ENCODE measurements at places on chromosomes 6 and 20.

DNA sequence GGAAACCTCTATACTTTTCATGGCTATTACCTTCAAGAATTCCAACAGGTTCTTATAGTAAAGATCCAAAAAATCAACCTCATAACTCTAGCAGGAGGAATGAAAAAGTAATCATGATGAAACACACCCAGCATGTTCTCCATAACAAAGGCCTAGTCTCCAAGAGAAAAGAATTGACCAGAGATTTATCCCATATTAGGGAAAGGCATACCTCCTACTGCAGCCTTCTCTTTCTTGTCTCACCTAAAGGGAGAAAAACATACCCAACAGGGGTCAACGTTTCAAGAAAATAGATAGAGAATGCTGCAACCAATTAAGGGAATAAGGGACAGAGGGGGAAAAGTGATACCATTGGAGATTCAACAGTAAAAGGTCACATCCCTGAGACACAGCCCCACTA lies 262.5 kb downstream of the FRK start:
- DNase-seq = no peak

DNA sequence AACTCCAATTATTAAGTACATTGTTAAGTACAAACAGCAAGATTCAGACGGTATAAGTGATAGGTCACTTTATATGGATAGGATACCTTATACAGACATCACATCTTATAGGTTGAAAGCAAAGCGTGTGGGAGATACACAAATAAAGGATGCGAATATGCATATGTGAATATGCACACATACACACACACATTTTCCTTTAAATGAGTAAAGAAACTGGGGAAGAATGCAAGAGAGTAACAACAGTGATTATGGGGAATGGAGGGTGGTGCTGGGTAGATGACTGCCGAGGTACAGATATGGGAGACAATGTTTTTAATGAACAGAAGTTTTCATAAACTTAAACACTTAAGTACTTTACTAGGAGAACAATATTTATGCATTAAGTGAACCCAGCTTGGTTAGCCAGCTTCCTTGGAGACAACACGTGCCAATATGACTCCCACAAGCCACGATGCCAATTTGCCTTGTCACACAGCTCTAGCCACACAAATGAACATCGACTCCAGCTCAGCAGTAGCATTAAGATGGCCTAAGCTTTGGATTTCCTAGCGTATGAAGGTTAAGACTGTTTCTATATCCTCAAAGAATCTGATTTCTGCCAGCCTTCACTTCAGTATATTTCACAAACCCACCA lies 96.6 kb downstream of the EPB41L2 start:
- no peak for DNase-seq

DNA sequence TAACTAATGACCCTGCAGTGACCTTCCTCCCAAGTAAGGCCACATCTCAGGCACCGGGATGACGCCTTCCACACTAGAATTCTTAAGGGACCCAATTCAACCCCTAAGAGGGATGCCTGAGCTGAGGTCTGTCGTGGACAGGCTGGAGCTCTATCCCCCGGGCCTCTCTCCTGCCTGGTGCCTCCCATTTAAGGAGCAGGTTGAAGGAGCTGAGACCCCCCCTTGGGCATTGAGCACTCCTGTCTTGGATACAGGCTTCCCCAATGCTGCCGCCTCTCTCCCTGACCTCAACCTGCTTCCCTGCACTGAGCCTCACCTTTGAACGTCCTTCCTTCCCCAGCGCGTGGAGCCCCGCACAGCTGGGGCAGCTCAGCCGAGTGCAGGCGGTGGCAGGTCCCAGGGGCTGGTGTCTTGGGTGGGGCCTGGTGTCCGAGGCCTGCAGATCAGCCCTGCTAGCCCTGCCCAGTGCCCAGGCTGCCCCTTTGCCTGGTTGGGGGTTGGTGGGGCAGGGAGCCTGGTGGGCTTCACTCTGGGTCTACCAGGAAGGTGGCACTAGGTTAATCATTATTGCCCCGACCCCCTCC lies 19.9 kb upstream of the BHLHE23 start:
- DNase-seq = no peak

GRCh38 chr20:57435498-57436222 lies 44.5 kb downstream of the RBM38 start:
- DNase-seq = peak; percentile 79

- DNase-seq = peak; percentile 91
Observed at GRCh38 chr20:1469925-1470571, 3.4 kb upstream of the NSFL1C start.

GRCh38 chr6:116876107-116876506 lies 935 bp upstream of the RFX6 start:
- DNase-seq = no peak

- no peak for DNase-seq
Observed at GRCh38 chr6:108222504-108222903, 38.3 kb downstream of the SNX3 start.

- no peak for DNase-seq
Observed at GRCh38 chr20:29689411-29690225, 1567.8 kb upstream of the DEFB115 start.

- DNase-seq = no peak
Observed at GRCh38 chr6:156886409-156886808, 109.2 kb downstream of the ARID1B start.

DNA sequence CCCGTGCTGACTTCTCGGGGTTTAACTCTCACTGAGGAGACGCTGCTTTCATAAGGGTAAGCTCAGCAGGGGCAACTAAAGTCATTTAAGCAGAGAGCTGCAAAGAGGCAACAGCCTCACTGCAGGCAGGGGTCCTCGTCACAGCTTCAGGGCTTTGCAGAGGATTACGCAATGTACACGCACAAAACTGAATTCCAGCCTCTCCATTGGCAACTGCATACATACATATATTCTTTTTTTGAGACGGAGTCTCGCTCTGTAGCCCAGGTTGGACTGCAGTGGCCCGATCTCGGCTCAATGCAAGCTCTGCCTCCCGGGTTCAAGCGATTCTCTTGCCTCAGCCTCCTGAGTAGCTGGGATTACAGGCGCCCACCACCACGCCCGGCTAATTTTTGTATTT lies 2.4 kb downstream of the GMEB2 start:
- DNase-seq = no peak

DNA sequence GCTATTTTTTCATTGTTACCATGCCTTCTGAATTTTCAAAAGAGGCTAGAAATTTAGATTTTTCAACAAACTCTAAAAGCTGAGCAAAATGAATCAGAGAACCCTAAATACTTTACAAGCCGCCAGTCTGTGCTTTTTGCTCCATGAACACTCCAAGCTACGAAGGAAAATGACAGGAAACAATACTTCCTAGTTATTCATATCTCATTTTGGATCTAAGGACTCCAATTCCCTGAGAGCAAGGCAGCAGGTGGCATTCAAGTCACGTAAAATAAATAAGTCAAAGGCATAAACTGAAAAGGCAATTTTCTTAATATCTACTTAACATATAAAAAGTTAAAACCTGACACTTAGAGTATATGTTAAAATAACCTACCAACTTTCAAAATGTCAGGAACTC lies 50.6 kb downstream of the PDSS2 start:
- DNase-seq = no peak

- no peak for DNase-seq
Observed at GRCh38 chr20:24462460-24463010, 6.9 kb upstream of the SYNDIG1 start.

GRCh38 chr20:23205211-23205610 lies 119.1 kb upstream of the CD93 start:
- DNase-seq = no peak

DNA sequence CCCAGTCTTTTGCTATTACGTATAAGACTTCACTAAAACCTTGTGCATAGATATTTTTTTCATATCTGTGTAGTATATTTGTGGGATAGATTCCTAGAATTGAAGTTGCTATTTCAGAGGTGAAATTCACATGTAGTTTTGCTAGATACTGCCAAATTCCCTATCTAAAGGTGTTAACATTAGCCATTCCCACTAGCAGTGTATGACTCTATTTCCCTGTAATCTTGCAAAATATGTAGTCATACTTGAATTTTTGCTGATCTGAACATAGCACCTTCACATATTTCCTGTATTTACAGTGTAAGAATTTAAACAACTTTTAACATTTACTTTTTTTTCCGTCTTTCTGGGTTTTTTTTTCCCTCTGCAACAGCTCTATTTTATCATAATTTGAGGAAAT lies 24.9 kb downstream of the SENP6 start:
- no peak for DNase-seq

DNA sequence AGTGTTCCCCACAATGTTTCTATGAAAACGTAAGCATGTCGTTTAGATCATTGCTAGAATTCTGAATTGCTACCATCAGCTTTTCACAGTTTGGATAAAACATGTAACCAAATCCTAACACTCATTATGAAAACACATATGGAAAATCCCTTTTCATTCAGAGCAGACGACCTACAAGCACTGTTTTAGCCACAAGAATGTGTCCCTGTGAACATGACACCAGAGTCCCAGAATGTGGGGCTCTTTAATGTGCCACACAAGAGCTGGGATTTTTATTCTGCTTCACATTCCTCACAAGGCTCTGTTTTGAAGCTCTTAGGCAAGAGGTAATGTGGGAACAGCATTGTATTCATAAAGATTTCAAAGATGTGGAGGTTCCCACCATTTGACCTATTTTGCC lies 141.1 kb upstream of the CITED2 start:
- no peak for DNase-seq

DNA sequence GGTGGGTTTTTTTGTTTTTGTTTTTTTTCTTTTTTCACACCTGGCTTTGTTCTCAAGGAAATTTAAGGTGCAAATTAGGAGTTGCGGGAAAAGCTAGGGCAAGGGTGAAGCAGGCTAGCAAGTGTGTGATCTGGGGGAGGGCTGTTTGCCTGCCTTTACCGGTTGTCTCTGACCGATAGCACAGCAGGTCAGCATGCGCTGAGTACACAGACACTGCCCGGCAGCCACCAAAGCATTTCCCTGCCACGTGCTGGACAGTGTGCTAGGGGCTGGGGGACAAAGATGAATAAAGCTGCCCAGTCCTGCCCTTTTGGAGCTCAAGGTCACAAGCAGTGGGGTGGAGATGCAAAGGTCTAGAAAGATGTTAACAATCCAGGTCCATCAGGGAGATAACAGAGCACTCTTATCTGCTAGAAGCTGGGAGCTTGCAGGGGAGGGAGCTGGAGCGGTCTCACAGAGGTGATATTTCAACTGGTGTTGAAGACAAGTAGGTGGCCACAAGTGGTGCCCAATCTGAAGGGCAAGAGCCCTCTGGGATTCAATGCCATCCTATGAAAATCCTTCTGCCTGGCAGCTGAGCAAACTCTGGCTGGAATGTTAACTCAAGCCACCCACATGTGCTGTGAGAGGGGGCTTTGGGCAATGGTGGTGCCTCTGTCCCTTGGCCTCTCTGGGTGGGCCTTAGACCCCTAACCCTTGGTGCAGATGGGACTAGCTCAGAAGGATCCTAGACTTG lies 24.5 kb downstream of the TTBK1 start:
- peak; percentile 67 for DNase-seq

DNA sequence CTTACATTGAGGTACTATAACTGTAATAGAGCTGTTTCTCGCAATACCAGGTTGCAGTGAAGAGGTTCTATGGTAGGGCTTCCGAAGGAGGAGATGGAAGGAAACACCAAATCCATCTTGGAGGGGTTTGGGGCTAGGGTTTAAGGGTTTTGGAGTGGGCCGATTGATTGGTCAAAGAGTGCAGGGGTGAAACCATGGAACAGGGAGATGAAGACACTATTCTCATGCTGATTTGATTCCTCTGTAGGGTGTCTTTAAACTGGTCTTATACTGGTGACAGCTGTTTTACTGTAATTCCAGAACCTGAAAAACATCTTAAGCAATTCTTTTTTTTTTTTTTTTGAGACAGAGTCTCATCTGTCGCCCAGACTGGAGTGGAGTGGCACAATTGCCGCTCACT lies 7.8 kb downstream of the SMIM13 start:
- no peak for DNase-seq

- no peak for DNase-seq
Observed at GRCh38 chr6:17705428-17705777, 1.3 kb downstream of the NUP153 start.

DNA sequence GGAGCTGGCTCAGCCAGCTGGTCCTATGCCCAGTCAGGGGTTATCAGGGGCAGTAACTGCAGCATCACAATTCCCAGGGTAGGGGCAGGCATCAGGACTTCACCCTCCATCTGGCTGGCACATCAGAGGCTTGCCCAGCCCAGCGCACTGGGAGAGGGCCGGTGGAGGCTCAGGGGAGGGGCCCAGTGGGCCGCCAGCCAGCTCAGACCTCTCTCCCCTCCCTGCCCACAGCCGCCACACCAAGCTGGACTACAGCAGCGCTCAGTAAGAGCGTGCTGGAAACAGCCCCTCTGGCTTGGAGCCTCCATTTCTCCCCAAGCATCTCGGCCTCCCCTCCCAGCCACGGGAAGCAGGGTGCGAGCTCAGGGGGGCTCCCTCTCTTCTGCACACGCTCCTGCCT lies 22.0 kb downstream of the ADA start:
- DNase-seq = no peak

- no peak for DNase-seq
Observed at GRCh38 chr6:157800420-157801237, 22.4 kb upstream of the SNX9 start.

GRCh38 chr6:169204167-169204566 lies 49.5 kb downstream of the THBS2 start:
- DNase-seq = no peak

DNA sequence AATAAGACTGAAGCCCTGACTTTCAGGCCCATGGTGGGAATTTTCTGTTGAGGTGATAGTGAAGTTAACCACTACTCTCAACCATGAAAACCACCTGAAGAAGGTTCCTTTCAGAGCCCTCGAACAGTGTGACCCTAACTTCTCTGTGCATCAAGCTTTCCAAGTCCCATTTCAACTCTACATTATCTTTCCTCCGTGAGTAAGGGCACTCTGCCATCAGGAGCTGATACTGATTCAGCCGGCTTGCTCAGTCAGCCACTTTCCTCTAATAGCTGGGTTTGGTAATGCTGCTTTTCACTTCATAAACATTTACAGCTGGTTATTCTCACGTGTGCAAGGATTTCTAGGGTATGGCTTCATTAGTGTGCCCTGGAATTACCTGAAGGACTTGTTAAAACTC lies 10.7 kb upstream of the SLA2 start:
- DNase-seq = no peak

- no peak for DNase-seq
Observed at GRCh38 chr6:22023937-22024336, 272.9 kb downstream of the PRL start.

DNA sequence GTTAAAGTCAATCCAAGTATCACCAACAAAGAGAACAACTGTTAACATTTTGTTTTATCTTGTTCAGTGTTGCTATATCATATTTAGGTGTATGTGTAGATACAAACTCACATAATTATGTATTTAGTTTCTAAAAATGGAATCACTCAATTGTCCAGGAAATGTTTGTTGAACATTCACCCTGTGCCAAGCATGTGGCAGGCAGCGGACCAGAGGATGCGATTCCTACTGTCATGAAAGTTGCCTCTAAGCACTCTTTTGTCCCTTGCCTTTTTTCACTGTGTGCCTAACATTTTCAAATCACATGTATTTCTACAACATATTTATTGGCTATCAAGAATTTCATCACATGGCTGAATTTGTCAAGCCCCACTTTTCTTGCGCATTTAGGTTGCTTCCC lies 16.9 kb upstream of the TGM2 start:
- no peak for DNase-seq

- DNase-seq = no peak
Observed at GRCh38 chr6:103113416-103113815, 1719.9 kb downstream of the GRIK2 start.

Data from colonic mucosa (tissue), 4 donors.